ENCODE measurements at places on chromosomes 3 and 15.

- no peak for DNase-seq
Observed at GRCh38 chr15:39270934-39271333, 309.9 kb upstream of the THBS1 start.

DNA sequence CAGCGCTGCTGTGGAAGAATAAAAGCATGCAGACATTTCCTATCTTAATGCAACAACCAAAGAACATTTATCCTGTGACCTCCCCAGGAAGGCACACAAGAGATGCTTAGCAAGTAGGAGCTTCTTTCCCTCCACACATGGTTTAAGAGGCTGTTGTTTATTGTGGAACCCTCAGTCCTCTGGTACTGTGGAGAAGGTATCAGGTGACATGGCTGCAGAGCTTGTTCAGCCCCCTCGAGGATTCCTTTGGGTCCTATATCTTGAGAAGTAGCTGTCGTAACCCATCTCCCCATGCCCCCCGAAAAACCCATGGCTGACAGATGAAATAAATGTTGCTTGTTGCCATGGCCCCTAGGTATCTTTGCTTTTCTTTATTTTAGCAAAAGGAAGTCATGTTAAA is 20.3 kb upstream of the ETV5 start:
- DNase-seq = no peak

DNA sequence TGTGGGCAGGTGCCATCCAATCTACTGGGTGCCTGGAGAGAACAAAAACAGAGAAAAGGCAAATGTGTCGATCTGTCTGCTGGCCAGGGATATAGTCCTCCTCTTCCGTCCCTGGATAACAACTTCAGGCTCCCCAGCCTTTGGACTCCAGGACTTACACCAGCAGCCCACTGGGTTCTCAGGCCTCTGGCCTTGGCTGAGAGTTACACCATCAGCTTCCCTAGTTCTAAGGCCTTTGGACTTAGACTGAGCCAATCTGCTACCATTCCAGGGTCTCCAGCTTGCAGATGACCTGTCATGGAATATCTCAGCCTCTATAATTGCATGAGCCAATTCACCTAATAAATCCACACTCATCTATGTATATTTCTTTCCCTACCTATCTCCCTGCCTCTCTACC is 460.9 kb upstream of the ADAMTS9 start:
- no peak for DNase-seq

GRCh38 chr15:63238796-63239195 is 38.6 kb upstream of the APH1B start:
- DNase-seq = no peak

- no peak for DNase-seq
Observed at GRCh38 chr3:3906171-3906570, 106.9 kb downstream of the LRRN1 start.

Measured in stimulated activated CD4-positive, alpha-beta T cell treated with anti-CD3 and anti-CD28 coated beads, Interleukin-4, amount 100 ng/mL, for 1 hour (primary cell).